ENCODE measurements at places on chromosomes 11 and 22.

- no peak for DNase-seq
These were observed 76.1 kb downstream of the MYO7A start for GRCh38 chr11:77203901-77204753.

GRCh38 chr11:10488934-10489691 lies 34.0 kb downstream of the AMPD3 start:
- no peak for DNase-seq

DNA sequence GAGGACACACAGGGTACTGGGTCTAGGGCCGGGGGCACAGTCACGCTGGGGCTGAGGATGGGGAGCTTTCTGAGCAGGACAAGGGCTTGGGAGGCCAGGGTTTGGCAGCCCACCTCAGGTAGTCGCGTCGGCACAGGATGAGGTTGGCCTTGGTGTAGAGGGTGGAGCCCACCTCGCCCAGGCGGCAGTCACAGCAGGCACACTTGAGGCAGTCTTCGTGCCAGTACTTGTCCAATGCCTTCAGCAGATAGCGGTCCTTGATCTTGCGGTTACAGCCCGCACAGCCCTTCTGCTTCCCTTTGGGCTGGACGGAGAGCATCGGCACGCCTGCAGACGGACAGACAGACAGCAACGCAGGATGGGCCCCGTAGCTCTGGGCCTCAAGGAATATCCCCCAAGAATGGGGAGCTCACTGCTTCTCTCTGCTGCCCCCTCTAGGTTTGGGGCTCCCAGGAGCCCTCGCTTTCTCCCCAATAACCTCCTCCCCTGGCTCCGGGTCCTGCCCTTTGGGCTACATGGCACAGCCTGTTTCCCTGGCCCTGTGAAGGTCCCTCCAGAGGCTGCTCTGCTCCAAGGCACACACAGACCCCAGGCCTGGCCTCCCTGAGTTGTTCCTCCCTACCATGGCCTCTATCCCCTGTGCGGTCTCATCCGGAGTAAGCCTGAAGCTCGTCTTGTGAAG lies 33.4 kb downstream of the LMO1 start:
- DNase-seq = no peak

- no peak for DNase-seq
These were observed 408.7 kb downstream of the LRRC4C start for GRCh38 chr11:41050791-41051190.

- DNase-seq = no peak
These were observed 20.0 kb downstream of the APLP2 start for GRCh38 chr11:130089674-130090073.

GRCh38 chr11:14127679-14128078 lies 165.2 kb downstream of the SPON1 start:
- no peak for DNase-seq

DNA sequence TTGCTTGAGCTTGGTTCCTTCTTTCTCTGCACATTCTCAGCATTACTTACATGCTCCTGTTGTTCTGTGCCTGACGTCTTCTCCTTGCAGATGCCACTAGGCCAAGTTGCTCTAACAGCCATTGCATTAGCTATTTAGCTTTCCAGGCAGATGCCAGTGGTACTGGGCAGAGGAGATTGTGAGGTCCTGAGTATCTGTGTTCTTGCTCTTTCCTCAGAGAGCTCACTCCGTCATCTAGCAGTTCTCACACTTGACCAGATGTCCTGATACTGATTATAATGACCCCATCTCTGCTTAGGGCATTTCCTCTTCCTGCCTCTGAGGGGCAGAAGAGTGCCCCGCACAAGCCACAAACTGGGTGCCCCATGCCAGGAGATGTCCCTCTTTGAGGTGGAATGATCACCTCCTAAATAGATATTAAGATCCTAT lies 30.7 kb downstream of the ARHGAP1 start:
- no peak for DNase-seq

GRCh38 chr22:32469799-32470212 lies 4.8 kb upstream of the FBXO7 start:
- DNase-seq = no peak

GRCh38 chr11:12167061-12168000 lies 56.9 kb downstream of the MICAL2 start:
- peak; percentile 89 for DNase-seq

DNA sequence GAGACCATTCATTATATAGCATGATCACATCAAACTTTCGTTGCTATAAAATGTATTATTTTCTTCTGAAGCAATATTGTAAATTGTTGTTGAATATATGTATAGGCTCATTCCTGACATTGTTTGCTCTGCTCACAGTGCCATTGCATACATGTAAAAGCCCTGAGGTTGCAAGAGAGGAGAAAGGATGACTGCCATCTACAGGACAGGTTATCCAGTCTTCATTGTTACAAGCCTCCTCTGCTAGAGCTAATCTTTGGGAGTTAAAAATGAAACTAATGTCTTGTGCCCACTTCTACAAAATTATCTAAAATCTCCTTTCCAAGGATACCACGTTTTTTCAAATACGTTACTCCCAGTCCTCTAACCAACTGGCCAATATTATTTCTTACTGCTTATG lies 16.4 kb upstream of the OR5AL1 start:
- no peak for DNase-seq

Data from pulmonary artery endothelial cell (primary cell).